ENCODE measurements at places on chromosomes 1 and 21. TPM values are rescaled to one million over a fixed set of nuclear protein-coding genes. Genes with fewer than 3 reads are reported as not detected.

DNA sequence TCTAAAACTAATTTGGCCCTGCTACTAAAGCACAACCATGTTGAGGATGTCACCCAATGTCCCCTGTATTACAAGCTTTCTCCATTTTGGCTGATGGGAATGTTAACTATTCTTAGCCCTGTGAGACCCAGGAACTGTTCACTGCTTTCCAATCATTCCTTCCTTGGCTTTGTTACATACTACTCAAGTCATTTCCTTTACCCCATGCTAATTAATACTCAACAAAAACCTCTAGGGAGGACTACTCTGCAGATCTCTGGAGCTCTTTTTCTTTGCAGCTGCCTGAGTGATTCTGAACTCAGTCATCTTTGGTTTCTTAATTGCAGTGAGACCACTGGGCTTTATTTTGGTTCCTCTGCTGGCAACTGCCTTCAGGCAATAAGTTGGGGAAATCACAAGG, 23.3 kb upstream of the RPE65 start:
- no peak for DNase-seq

- no peak for DNase-seq
Observed at GRCh38 chr1:209380420-209380819, 203.1 kb upstream of the CAMK1G start.

DNA sequence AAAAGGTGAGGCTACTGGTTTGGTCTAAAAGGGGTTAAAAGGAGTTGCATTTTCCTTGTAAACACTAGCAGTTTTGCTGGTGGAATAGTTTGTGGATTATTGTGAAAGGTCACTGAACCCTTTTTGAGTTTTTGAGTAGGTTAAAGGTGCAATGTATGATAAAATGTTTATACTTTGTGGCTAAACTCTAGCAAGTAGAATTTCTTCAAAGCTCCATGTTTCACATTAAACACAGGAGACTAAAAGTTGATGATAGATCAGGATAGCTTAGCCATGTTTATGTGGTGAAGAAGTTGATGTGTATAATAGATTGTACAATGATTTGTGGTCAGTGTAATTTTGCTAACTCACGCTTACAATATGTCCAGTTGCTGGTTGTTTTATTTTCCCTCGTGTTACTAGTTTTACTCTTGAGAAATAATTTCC, 13.1 kb downstream of the ZNF326 start:
- no peak for DNase-seq

DNA sequence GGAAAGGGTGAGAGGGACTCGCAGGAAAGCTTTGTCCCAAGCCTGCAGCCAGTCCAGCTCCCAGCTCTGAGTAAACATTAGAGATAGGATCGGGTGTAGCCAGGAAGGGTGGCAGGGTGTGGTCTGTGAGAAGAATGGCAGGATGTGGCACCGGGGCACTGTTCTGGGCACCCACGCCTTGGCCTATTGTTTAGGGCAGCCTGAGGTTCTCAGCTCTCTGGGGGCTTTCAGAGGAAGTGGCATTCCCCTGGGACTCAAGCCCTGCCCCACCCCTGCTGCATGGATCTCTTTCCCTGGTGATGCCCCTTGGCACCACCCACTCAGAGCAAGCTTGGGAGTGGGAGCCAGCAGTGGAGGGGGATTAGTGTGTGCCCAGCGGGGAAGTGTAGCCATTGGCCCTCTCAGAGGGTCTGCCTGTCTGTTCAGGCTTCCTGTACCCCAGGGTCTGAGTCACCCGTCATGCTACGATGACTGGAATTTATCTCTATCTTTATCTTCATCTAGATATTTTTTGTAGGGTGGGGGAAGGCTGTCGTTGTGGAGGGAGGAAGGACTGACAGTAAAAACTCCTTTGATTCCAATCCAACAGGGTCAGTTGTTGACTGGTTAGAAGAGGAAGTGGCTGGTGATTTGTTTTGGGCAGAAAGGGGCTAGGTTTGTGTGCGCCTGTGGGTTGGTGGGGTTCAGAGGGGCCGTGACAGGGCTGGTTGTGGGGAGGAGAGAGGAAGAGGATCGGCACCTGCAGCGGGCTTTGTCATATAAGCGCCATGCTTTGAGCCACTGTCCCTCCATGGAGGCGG, 31.6 kb downstream of the SOX13 start:
- DNase-seq = peak; percentile 62

Gene LRRC3
- not detected for total RNA-seq

Gene OR2T11
- not detected for total RNA-seq
